Activated CD8-positive, alpha-beta memory T cell treated with anti-CD3 and anti-CD28 coated beads, Interleukin-2, amount 50 U/mL, for 4 hours (primary cell): ENCODE measurements at places on chromosomes 1 and 21.

DNA sequence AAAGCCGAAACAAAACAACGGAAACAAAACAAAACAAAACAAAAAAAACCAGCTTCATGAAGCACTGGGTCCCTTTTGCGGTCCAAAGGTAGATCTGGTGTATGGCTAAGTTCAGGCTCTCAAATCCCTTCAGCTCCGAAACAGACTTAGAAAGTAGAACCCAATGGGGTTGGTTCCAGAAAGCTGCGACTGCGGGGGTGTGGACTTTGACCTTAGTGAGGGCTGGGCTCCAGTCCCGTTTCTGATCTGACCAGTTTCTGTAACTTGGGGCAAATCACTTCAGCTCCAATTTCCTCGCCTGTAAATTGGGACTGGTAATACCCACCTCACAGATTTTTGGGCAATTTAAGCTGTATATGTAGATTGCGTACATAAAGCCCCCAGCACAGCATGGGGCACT is 105.2 kb downstream of the ZSCAN20 start:
- DNase-seq: no peak

DNA sequence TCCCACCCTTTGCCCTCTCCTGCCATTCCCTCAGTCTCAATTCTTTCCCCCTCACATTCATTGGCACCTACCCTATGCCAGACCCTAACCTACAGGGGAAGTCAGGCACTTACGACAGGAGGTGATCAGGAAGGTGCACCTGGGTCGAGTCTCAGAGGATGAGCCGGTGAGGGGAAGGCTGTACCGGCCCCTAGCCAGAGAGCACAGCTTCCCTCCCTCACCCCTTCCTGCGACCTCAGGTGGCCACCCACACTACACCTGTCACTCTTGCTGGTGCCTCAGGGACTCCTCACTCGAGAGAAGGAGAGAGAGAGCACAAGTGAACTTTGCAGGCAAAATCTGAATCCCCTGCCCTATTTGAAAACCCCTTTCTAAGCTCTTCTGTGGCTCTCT is 1.7 kb upstream of the MYOM3 start:
- DNase-seq: no peak

DNA sequence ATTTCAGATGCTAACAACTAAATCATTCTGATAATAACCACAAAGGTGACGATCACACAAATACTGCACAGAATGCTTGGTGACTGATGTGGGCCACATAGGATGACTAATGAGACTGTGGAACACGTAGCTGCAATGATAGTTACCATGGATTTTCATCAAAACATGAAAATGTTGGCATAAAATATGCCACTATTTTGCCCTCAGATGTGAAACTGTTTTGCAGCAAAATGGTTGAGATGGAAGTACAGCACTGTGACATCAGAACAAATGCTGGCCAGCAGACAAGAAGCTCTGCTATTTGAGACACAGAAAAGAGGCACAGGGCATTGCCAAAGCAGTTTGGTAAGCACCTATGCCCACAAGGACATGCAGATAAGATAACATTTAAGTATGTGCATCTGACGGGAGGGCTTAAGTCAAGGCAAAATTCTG is 83.8 kb downstream of the NIBAN1 start:
- DNase-seq: no peak

DNA sequence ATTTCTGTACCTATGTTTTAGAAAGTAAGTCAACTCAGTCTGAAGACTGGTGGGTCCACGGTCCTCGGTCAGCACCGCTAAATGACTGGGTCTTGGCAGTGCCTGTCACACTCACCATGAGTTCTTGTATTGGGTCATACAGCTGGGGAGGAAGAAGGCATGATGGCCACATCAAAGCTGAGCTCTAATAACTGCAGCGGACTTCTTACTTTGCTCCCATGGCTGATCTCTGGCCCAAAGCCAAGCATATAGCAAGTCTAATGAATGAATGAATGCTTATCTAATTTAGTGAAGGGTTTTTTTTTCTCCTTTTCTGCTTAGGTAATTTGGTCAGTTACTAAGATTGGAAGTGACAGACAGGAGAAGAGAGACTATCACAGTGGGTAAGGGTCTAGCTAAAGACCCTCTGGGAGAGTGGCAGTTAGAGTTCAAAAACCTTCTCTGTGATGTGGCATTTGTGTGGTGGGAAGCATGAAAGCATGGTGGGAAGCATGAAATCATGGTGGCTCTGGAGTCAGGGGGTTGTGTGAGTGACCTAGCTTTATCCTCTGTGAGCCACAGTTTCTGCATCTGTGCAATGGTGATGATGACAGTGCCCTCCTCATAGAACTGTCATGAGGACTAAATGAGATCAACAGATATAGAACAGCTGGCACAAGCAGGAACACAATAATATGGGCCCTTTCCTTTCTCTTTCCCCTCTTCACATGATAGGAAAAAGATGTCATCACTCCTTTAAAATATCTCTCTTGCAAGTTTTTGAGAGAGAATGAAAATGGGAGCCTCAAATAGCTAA is 78.9 kb upstream of the JAK1 start:
- no peak for DNase-seq

DNA sequence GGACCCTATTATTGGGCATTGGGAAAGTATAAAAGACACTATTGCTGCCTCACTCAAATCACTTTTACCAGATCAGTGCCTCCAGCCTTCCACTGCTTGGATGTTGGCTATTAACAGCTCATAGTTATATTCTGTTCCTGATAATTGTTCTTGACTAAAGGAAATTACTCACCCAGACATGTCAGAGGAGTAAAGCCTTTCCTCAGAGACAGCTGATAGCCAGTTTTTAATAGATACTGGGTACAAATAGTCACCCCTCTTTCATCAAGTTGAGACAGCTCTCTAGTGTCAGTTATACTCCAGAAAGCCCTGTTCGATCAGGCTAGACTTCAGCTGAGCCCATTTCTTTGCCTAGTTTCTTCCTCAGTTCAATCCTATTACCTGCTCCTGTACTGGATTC is 876.1 kb upstream of the B3GALT2 start:
- no peak for DNase-seq

- DNase-seq: no peak
Observed at GRCh38 chr1:208475449-208475848, 231.3 kb upstream of the PLXNA2 start.

DNA sequence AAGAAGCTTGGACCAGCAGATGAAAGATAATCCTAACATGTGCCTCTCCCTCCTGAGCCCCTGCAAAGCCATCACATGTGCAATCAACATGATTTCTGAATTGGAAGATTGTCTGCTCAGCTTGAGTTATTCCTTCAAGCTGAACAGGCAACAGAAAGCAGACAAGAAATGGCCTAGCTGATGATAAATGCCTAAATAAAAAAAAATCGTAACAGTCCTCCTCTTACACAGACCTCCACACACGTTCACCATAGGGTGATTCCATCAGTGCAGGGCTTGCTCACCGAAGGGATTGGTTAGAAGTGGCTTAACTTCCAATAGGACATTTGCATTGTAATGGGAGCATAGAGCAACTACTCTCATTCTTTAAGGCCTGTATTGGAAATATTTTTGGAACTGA is 14.6 kb downstream of the KRTAP19-8 start:
- DNase-seq: no peak

GRCh38 chr1:100469578-100469977 is 68.4 kb upstream of the GPR88 start:
- DNase-seq: no peak

DNA sequence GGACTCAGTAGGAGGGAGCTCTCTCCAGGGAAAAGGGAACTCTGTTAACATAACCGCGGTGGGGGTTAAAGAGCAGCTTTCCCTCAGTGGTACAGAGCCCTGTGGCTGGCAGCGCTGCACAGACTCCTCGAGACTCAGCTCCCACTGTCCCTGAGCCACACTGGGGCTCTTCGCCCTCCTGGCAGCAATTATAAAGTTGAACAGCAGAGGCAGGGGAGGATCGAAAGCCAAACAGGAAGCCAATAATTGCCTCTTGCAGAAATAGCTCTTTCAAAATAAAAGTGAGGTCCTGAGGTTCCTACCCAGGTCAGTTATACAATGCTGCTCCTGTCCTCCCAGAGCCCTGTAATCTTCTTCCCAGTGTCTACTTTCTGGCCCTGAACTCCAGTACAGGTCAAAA is 77.0 kb downstream of the FAM78B start:
- no peak for DNase-seq

- DNase-seq: no peak
Observed at GRCh38 chr1:29641921-29642320, 405.6 kb downstream of the PTPRU start.
